NCI-H460 (cell line): ENCODE measurements at places on chromosomes 1 and 21.

- DNase-seq, result no peak
These were observed 39.4 kb upstream of the NGF start for GRCh38 chr1:115377411-115377810.

DNA sequence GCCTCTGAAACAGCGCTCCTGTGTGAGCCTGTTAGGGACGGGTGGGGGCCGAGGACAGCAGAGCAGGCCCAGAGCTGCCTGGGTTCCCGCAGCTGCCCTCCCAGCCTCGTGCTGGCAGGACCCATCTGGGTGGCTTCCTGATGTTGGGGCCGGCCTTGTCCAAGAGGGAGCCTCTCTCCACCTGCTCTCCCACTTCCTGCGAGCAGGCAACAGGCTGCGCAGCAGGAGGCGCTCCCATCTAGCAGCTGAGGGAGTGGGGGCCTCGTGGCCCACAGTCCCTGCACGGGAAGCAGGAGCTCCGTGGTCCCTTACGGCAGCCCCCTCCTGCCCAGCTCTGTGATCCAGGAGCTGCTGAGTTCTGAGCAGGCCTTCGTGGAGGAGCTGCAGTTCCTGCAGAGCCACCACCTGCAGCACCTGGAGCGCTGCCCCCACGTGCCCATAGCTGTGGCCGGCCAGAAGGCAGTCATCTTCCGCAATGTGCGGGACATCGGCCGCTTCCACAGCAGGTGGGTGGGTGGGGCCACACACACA is 68.0 kb downstream of the TRIM11 start:
- DNase-seq, result no peak

DNA sequence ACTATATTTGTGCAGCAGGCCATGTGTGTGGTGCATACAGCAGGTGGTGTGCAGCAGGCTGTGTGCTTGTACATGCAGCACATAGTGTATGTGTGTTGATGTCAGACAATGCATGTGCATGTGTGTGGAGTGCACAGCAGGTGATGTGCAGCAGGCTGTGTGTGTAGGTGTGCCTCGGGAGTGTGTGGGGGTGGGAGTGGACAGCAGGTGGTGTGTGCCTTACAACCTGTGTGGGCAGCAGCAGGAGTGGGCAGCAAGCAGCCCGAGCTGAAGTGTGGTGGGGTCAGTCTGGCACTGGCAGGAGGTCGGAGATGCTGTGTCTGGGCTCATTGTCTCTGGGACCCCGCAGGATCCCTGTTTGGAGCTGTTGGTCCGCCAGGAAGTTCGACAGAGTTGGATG is 29.6 kb downstream of the PTPRF start:
- DNase-seq, result no peak

DNA sequence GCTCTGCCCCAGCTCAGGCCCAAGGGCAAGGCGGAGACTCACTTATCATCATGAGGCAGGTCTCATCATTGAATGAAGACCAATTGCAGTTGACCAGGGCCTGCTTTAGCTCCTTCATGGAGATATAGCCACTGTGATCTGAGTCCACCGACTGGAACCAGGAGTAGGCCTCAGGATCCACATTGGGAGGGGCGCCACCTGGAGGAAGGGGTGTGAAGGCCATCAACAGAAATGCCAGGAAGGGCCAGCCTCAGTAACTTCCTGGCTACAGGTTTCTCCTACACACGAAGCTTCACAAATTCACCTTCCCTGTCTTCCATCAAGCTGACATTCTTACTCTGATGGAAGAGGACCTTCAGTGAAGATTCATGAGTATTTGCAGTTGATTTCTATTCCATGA is 11.6 kb downstream of the PEF1 start:
- DNase-seq, result peak; percentile 8

- DNase-seq, result no peak
These were observed 1.5 kb downstream of the KRTAP21-3 start for GRCh38 chr21:30717105-30717504.

DNA sequence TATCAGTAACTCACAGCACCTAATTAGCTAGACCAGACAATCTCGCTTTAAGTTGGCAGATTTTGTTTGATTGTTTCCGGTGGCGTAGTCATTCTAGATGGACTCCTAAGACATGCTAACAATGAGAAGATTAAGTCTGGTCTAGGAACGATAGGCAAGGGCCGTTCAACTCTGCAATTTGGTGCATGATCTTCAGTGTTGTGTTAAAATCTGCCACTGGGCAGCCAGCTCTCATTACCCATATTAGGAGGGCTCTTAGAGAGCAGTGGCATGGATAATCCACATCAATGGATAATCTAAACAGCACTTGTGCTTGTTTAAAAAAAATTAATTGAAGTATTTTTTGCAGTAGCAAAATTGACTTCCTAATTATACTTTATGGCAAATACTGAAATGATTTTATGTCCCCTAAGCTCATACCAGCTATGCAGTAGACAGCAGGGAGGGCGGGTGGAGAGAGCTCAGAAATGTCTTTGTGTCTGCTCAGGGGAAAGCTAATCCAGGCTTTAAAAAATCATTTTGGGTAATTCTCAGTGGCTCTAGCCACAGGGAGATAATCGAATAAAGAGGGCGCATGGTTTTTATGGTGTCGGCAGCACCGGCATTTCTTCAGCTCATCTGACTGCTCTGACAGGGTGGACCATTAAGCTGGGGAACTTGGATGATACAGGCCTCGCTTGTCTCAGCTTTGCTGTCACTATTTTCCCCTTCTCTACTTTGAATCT is 48.5 kb upstream of the IKBKE start:
- no peak for DNase-seq
